CD4-positive, alpha-beta T cell (primary cell): ENCODE measurements at places on chromosomes 5 and 9.

- DNase-seq = no peak
These were observed 51.0 kb upstream of the IFNK start for GRCh38 chr9:27473111-27473529.

- no peak for DNase-seq
These were observed 283.6 kb upstream of the PRDM9 start for GRCh38 chr5:23223846-23224245.

- DNase-seq = no peak
These were observed 44.5 kb downstream of the SPRY4 start for GRCh38 chr5:142280066-142281007.

- no peak for DNase-seq
These were observed 13.4 kb upstream of the RAD23B start for GRCh38 chr9:107269681-107270080.

- no peak for DNase-seq
These were observed 20.0 kb downstream of the TMEFF1 start for GRCh38 chr9:100492952-100493351.

- no peak for DNase-seq
These were observed 585.2 kb downstream of the ACTL7B start for GRCh38 chr9:108270561-108270960.

DNA sequence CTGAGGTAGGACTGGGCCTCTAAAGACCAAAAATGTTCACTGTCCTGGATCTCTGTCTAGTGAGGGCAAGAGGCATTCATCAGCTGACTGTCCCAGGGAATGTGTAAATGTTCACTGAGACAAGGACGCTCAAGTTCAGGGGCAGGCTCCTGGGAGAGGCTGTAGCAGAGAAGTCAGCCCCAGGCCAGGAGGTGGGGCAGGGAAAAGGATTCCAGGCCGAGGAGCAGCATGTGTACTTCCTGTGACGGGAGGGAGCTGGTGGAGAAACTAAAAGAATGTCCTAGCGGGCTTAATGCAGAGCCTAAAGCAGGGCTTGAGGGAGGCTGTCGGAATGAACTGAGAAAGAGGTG, 205.8 kb downstream of the GABBR2 start:
- no peak for DNase-seq

- no peak for DNase-seq
These were observed 619.5 kb downstream of the IRX1 start for GRCh38 chr5:4215143-4215542.

- DNase-seq = no peak
These were observed 57.6 kb downstream of the KIF24 start for GRCh38 chr9:34271265-34272006.

- no peak for DNase-seq
These were observed 106.3 kb upstream of the SSBP2 start for GRCh38 chr5:81856948-81857928.

- DNase-seq = no peak
These were observed 83.2 kb upstream of the SMIM15 start for GRCh38 chr5:61245486-61245885.

- no peak for DNase-seq
These were observed 172.9 kb downstream of the CFAP90 start for GRCh38 chr5:7678030-7678429.

DNA sequence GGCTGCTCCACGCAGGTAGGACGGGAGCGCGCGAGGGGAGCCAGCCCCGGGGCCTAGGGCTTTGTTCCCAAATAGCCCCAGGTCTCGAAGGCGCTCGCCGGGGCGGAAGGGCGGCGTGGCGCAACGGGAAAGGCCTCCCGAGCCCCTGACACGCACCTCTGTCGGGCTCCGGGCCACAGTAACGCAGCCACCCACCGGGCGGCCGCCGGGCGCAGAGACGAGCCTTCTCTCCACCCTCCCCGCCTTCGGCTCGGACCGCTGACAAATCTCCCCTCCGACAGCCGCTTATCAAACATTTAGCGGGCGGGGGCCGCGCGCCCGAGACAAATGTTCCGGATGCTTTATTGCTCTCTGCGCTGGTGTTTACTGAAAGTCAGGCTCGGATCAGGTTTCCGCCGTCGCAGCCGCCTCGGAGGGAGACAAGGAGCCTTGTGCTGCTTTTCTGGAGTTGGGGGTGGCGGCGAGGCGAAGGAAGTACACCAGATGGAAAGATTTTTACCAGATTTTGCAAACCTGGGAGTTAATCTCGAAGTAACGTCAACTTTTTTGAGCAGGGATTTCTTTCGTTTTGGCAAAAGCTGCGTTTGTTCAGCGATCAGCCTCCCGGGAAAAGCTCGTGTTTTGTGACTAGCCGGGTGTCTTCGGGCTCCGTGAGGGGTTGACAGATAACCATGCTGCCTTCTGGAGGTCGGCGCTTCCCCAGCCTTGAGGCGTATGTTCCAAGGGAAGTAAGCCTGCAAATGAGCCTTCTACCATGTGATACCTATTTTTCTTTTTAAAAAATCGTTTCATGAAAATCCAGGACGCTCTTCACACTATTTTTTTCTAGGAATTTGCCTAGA, 950 bp downstream of the RGMB start:
- DNase-seq = peak; percentile 70

DNA sequence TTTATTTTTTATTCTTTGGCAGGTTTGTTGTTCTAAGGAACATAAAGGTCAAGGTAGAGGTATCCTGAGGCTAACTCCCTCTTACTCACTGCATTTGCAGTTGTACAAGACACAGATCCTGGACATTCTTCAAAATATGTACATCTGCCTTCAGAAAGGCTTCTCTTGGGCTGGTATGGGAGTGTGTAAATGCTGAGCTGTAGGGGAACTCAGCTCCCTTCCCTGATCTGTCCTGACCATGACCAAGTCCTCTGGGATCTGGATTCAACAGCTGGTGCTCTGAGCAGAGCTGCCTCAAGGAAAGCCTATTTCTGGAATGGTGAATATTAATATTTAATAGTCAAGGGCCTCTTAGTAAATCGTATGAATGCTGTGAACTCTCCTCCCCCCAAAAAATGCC, 117.4 kb downstream of the PRKACG start:
- no peak for DNase-seq

DNA sequence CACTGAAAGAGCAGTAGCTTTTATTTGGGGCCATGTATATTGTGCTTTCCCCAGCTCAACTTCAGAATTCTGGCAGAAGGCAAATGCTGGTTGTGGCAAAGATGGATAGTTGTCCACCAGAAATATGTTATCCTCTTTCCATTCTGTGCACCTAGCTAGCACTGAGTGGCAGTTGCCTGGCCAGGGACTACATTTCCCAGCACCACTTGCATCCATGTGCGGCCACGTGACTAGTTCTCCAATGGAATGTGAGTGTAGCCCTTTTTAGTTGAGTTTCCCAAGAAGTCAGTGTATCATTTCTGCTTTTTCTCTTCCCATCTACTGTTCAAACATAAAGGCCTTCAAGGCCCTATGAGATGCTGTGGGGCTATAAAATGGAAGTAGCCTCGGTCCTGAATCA, 354.0 kb upstream of the CLINT1 start:
- DNase-seq = no peak

DNA sequence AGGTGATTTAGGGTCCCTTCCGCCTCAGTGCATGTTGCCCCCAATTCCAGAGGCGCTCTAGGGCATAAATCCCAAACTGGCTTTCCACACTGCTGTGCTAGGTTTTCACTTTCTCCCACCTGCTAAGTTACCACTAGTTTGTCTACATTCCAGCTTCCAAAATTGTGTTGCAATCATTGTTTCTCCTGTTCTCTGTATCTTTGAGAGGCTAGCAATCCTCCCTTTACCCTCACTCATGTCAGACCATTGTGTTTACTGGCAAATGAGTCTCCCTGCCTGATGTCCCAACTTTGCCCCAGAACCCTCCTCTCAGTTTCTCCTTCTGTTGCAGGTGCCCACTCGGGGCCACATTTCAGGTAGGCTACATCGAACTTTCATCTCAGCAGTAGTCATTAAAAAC, 221.3 kb downstream of the PDZD2 start:
- no peak for DNase-seq

- no peak for DNase-seq
These were observed 603.0 kb downstream of the RAB3C start for GRCh38 chr5:59185757-59186385.

GRCh38 chr5:59840200-59840601, 53.3 kb downstream of the PDE4D start:
- no peak for DNase-seq

DNA sequence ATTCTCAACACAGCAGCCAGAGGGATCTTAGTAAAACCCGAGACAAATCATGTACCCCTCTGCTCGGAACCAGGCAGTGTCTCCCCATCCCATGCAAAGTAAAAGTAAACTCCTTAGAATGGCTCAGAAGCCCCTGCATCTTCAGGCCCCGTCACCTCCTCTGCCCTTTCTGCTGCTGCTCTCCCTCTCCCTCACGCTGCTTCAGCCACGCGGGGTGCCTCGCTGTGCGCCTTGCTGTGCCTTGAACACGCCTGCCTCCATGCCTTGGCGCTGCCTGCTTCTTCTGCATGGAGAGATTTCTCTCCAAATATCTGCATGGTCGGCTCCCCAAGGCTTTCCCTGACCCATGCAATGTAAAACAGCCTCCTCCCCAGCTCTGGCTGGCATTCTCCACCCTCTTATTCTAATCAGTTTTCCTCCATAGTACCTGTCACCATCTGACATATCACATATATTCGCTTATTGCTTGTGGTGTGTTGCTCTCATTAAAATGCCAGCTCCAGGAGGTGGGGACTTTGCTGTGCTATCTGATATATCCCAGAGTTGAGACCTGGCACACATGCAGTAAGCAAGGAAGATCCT, 8.0 kb downstream of the GPRIN1 start:
- no peak for DNase-seq

GRCh38 chr5:135977375-135977928, 22.7 kb upstream of the LECT2 start:
- no peak for DNase-seq

DNA sequence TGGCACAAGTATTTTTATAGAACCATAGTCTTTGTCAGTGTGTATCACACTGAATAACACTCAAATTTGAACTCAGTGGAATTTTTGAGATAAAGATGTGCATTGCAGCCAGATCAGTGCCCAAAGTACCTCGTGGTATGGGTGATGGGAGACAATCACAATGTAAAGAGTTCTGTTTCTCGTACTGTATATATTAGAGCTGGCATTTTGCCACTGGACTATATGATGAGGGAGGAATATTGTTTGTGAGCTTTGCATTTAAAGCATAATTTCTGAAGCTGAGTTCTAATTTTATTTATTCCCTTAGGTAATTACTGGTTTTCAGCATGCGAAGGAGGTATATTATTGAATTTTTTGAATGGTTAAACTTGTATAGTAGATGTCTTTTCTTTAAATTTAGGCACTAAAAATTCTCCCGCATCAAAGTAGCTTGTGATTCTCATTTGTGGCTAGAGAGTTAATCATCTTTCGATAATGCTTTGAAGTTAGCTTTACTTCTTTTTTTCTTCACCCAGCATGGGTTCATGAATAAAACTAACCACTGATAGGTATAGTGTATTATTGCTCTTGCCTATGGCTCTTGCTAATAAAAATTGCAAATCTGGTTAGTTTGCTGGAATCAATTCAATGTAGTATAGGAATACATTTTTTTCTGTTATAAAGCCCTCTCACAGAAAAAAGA, 43.1 kb downstream of the PAM start:
- no peak for DNase-seq

DNA sequence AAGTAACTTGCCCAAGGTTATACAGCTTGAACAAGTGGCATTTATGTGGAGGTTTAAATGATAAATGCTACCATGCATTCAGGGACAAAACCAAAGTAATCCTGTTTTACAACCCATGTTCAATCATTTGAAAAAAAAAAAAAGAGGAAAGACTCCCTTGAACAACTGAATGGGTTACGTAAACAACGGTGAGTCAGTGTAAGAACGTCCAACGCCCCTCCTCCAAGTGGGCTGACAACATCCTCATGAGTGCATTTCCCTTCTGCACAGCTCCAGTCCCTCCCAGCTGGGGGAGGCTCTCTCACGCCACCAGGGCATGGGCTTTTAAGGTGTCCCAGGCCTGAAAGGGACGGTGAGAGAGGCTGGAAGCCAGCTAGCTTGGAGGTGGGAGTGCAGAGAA, 90.0 kb downstream of the PRRT1B start:
- DNase-seq = peak; percentile 67

DNA sequence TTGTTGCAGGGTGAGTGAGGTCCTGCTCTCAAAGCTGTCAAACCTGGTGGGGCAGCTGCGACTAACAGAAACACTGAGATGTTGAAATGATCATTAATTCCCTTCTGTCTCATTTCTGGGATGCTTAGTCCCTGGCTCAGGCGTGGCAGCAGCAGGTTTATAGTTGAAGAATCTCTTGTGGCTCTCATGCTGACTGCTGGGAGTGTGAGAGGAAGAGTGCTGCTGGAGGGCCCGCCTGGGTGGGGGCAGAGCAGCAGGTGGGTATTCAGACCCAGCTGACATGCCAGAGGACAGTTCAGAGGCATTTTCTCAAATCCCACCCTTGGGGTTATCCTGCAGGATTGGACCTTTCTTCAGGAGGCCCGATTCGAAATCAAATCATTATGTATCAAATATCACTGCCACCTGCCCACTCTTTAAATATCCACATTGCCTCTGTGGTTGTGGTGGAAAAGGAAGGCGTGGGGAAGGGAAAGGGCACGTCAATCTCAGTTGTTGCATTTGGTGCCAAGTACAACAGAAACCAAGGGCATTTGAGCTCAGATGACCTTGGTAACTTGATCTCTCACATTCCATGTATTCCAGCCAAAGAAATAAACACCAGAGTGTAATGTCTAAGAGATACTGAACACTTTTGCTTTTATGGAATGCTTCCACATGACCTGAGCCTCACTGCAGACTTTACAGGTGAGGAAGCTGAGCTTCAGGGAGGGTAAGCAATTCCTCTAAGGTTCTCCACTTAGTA, 224.3 kb downstream of the AOPEP start:
- no peak for DNase-seq

DNA sequence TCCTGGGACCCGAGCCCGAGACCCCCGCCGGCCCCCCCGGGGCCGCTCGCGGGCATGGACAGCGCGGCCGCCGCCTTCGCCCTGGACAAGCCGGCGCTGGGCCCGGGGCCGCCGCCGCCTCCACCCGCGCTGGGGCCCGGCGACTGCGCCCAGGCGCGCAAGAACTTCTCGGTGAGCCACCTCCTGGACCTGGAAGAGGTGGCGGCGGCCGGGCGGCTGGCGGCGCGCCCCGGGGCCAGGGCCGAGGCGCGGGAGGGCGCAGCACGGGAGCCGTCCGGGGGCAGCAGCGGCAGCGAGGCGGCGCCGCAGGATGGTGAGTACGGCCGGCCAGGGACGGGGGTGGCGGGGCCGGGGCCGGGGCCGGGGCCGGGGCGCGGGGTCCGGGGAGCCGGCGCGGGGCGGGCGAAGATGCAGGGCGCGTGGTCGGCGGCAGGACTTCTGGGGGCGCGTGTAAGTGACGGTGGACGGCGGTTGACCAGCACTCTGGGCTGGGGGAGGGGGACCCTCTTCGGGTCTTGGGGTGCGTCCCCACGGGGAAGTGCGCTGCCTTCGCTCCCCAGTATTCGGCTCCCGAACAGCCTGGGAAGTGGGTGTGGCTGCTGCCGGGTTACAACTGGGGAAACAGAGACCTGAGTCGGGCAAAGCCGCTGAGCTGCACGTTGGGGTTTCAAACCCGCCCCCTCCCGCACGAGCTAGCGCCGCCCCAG, 520 bp downstream of the PRRX2 start:
- no peak for DNase-seq

- DNase-seq = no peak
These were observed 88.1 kb downstream of the PCSK1 start for GRCh38 chr5:96344678-96345577.

GRCh38 chr5:142421228-142421617, 96.4 kb upstream of the SPRY4 start:
- DNase-seq = no peak

- DNase-seq = no peak
These were observed 35.6 kb downstream of the ROR2 start for GRCh38 chr9:91914404-91914803.
